Activated CD8-positive, alpha-beta memory T cell treated with anti-CD3 and anti-CD28 coated beads for 36 hours (primary cell): ENCODE measurements at places on chromosomes 6 and 20. TPM values are rescaled to one million over a fixed set of nuclear protein-coding genes. Genes with fewer than 3 reads are reported as not detected.

LGSN gene
- total RNA-seq: not detected

PCK1 gene
- total RNA-seq: not detected

RAB23 gene
- 4.1 TPM for total RNA-seq

GINS1 gene
- total RNA-seq: 35.2 TPM

LY6G6C gene
- not detected for total RNA-seq

CPNE5 gene
- 0.61 TPM for total RNA-seq

LRRN4 gene
- not detected for total RNA-seq

DTNBP1 gene
- total RNA-seq: 15.9 TPM

POU3F2 gene
- total RNA-seq: not detected

HLA-DQB2 gene
- 0.36 TPM for total RNA-seq

OXT gene
- 0.46 TPM for total RNA-seq

COL11A2 gene
- total RNA-seq: 1.1 TPM

HLA-DRA gene
- 12.4 TPM for total RNA-seq

HMGCLL1 gene
- not detected for total RNA-seq

ANKEF1 gene
- total RNA-seq: 1.9 TPM

CTCFL gene
- total RNA-seq: not detected

DCDC2 gene
- total RNA-seq: 0.27 TPM

BPIFB2 gene
- not detected for total RNA-seq

RAET1L gene
- total RNA-seq: not detected

PLCB4 gene
- total RNA-seq: not detected

RANBP9 gene
- 47.4 TPM for total RNA-seq

SEMG1 gene
- total RNA-seq: not detected

TSPO2 gene
- not detected for total RNA-seq

NKAPL gene
- 0.40 TPM for total RNA-seq

ELOVL4 gene
- total RNA-seq: 2.2 TPM

HSPA12B gene
- total RNA-seq: not detected

ID4 gene
- not detected for total RNA-seq

ADAM33 gene
- not detected for total RNA-seq

TMEM74B gene
- 0.40 TPM for total RNA-seq

KIAA0408 gene
- 10.8 TPM for total RNA-seq

WFDC12 gene
- not detected for total RNA-seq

CALHM4 gene
- total RNA-seq: not detected

SLC22A16 gene
- not detected for total RNA-seq

SMOC2 gene
- total RNA-seq: not detected

CCNC gene
- total RNA-seq: 75.2 TPM

FUT9 gene
- total RNA-seq: not detected

PAK5 gene
- total RNA-seq: not detected

PARD6B gene
- total RNA-seq: 5.2 TPM

SPATS1 gene
- total RNA-seq: not detected
